ENCODE measurements at places on chromosomes 1 and 21.

DNA sequence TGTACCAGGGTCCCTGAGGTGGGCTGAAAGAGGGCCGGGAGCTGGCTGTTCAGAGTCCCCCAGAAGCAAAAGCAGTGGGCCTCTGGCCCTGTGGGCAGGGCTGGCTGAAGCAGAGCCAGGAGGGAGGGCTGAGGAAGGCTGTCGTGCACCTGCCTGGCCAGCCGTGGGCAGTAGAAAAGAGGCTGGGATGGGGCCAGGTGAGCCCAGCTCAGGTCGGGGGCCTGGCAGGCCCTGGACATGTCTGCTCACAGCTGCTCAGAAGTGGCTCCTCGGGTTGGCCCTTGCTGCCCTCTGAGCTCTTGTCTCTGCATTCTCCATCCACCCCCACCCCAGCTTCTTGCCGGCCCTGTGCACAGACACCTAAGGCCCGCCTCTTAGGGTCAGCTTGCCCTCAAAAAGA lies 60.0 kb downstream of the TCP10L start:
- no peak for DNase-seq

DNA sequence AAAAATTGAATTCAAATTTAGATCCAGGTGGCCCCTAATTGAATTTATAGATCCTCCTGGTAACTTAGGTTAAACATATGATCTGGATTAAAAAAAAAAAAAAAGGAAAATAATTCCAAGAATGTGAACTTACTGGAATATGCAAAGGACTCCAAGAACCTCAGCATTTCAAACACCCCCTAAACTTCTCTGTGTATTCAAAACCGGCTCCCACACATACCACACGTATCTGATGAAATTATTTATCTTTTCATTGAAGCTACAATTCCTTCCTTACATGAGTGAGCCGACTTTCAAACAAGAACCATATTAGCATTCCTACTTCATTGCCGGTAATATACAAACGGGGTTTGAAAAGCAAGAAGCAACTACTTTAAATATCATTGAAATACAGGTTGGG lies 61.4 kb upstream of the FMN2 start:
- DNase-seq: no peak

DNA sequence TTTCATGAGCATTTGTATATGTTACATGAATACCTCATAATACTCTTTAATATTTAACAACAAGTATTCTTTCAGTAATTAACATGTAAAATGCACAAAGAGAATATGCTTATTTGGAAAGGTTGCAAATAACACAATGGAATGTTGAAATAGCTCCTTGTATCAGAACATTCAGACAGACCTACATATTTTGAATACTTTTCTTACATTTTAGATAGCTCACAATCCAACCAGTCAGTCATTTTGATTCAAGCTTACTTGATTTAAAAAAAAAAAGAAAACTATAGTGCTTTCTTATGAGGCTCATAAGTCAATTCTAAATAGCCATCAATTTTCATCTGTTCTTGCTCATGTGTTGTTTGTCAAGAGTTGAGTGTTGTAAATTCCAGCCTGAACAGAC lies 518.8 kb downstream of the ADGRL2 start:
- DNase-seq: no peak

DNA sequence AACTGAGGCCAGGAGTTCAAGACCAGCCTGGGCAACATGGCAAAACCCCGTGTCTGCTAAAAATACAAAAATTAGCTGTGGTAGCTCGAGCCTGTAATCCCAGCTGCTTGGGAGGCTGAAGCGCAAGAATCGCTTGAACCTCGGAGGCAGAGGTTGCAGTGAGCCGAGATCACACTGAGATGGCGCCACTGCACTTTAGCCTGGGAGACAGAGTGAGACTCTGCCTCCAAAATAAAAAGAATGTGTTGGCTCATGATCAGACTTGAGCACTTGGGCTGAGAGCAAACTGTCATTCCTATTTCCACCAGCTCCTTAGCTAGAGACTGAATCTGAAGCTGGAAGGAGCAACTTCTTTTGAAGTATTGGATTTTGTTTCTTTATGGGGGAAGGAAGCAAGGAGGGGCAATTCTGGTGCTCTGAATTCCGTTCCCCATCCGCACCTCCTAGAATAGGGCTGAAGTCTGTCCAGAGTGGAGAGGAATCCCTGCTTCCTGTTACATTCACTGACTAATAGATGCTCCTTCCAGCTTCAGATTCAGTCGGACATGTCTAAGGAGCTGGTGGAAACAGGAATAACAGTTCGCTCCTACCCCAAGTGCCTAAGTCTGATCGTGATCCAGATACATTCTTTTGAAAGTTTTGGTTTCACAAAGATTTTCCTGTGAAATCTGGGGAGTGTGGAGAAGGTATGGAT lies 3.8 kb downstream of the ZNF672 start:
- DNase-seq: no peak

DNA sequence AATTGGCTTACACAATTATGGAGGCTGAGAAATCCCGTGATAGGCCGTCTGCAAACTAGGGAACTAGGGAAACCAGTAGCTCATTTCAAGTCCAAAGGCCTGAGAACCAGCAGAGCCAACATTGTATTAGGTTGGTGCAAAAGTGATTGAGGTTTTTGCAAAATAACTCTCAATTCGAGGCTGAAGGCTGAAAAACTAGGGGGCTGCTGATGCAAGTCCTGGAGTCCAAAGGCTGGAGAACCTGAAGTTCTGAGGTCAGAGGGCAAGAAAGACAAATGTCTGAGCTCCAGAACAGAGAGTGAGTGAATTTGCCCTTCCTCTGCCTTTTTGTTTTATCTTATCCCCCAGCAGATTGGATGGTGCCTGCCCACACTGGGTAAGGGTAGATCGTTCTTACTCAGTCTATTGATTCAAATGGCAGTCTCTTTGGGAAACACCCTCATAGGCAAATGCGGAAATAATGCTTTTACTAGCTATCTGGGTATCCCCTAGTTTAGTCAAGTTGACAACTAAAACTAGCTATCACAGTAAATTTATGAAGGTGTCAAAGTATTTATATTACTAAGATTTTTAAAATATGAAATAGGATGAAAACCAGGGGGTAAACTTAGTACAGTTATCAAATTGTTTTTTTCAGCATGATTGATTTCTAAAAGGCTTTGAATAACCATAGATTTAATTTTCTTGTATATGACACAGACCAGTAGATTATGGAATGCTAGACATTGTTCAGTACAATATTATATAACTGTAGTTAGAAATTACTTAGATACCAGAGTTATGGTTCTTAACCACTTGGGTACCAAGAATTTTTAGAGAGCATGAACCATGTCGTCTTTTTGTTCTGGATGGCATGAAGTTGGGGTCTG lies 15.4 kb downstream of the RABGAP1L start:
- DNase-seq: no peak

DNA sequence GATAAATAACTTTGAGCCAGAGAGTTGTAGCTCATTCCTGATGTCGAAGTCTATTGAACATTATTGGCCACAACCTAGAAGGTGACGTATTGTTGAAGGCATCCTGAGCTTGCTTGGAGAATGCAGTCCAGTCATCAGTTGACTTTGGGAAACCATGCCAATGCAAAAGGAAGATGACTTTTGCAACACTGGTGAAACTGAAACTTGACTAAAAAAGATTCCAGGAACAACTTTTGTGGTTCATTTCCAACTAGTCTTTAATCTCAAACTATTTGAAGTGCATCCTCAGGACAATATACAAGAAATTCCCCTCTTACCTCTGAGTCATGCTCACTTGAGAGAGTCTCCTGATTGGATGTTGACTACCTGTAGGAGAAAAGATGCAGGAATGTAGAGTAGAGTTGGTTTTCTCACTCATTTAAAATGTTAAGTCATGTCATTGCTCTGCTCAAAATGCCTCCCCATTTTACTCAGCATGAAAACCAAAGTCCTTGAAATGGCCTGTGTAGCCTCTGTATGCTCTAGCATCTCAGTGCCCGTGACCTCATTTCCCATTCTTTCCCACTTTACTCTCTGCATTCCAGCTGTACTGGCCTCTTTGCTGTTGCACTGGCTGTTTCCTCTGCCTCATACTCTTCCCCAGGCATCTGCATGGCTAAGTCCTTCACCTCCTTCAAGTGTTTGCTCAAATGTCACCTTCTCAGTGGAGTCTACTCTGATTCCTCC lies 24.4 kb upstream of the LEPR start:
- DNase-seq: no peak
